Stimulated activated CD8-positive, alpha-beta memory T cell treated with anti-CD3 and anti-CD28 coated beads, Interleukin-2, amount 100 ng/mL, for 1 hour (primary cell): ENCODE measurements at places on chromosomes 7 and 10.

GRCh38 chr10:122657729-122658128 is 41.9 kb downstream of the C10orf120 start:
- DNase-seq: no peak

- no peak for DNase-seq
Measured at GRCh38 chr7:120869700-120870099, 11.8 kb upstream of the TSPAN12 start.

- DNase-seq: no peak
Measured at GRCh38 chr10:11449761-11450160, 161.7 kb downstream of the USP6NL start.

DNA sequence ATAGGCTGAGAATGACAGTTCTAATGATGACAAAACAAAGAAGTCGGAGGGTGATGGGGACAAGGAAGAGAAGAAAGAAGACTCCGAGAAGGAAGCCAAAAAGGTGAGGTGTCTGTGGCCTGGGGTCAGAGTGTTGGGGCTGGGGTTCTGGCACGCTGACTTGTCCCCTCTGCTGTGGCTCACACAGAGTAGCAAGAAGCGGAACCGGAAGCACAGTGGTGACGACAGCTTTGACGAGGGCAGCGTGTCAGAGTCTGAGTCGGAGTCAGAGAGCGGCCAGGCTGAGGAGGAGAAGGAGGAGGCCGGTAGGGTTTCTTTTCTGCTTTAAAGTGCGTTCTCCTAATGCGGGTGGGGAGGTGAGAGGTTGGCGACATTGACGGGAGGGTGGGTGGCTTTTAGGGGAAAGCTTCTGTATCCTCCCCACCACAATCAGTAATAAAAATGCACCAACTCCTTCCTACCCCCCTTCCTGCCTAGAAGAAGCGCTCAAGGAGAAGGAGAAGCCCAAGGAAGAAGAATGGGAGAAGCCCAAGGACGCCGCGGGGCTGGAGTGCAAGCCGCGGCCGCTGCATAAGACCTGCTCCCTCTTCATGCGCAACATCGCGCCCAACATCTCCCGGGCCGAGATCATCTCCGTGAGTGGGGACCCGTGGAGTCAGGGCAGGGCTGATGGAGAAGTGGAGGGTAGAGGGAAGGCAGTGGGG is 4.6 kb downstream of the UFSP1 start:
- DNase-seq: no peak

GRCh38 chr10:132666705-132667341 is 119.1 kb downstream of the NKX6-2 start:
- DNase-seq: no peak

DNA sequence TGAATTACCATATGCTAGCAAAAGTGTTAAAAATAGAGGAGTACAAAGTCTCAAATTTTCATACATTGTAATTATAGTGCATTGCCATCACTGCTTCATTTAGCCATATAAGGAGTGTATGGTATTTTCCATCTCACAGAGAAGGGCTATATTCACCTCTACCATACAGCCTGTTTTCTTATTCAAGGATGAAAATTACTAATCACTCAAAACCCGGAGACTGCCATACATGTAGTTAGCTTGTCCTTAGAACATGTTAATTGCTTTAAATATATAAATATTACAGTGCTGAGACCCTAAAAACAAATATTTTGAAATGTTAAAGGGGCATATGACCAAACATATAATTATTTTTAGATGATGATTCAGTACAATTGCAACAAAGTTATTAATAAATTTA is 49.4 kb downstream of the CPEB3 start:
- DNase-seq: no peak

DNA sequence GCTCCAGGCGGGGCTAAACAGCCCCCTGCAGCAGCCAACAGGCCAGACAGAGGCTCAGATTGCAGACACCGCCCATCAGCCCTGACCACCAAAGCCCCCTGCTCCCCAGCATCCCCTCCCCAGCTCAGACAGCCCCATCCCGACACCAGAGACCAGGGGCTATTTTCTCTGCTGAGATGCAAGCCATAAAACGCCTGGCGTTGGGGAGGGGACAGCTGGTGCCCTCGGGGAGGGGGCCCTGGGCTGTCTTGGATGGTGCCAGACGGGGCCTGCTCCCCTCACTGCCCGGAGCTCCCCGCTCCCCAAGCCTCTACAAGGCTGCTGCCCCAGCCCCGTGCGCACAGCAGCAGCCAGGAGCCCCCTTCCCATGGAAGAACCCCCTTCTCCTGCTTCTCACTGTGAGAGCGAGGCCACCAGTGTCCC is 31.8 kb downstream of the GET4 start:
- no peak for DNase-seq

GRCh38 chr7:5213286-5213645 is 23.2 kb downstream of the WIPI2 start:
- no peak for DNase-seq

- DNase-seq: no peak
Measured at GRCh38 chr10:73999703-74000102, 1.8 kb downstream of the VCL start.

GRCh38 chr7:158032561-158033115 is 555.0 kb downstream of the PTPRN2 start:
- no peak for DNase-seq

- DNase-seq: no peak
Measured at GRCh38 chr7:138049505-138050116, 26.6 kb upstream of the AKR1D1 start.

DNA sequence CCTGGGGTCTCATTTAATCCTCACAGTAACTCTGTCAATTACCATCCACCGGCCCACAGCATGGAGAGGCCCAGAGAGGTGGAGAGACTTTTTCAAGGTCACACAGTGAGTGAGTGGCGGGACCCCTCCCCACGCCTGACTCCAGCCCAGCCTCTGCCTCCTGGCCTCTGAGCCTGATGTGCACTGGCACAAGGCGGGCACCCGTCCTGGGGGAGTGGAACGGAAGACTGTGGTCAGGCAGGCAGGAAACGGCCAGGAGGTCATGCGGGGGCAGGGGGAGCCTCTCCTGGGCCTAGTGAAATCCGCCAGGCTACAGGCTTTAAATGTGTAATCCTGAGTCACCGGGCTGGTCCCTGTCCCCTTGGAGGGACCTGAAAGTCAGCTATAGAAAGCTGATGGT is 32.2 kb downstream of the ZCCHC24 start:
- no peak for DNase-seq

GRCh38 chr7:74143383-74143782 is 30.8 kb upstream of the EIF4H start:
- DNase-seq: no peak

DNA sequence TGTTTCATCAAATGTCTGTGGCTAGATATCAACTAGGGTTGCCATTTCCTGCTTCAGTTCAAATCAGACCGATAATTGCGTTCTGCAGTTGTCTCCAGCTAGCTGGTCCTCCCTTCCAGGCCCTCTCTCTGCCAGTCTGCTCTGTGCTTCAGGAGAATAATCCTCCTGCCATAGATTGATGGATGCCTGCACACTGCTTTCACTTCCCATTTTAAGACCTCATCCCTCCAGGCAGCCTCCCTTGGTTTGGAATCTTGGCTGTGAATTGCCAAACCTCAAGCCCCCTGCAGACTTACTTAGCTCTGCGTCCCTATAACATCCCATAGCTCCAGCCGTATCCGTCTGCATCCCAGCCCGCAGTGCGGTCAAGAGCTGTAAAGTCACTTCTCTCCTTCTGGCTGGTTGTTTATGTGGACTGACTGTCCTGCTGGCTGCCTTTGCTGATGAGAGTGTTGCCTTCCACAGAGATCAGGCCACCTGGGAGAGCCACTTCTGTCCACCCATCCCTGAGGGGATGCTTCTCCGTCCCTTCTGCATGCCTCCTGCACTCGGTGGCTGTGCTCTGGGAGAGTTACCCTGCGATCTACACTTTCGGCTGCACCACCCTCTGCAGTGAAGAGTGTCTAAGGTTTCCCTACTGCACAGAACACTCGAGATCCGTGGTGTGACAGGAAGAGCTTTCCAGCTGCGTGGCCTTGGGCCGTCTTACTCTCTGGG is 22.4 kb upstream of the KLF6 start:
- no peak for DNase-seq

DNA sequence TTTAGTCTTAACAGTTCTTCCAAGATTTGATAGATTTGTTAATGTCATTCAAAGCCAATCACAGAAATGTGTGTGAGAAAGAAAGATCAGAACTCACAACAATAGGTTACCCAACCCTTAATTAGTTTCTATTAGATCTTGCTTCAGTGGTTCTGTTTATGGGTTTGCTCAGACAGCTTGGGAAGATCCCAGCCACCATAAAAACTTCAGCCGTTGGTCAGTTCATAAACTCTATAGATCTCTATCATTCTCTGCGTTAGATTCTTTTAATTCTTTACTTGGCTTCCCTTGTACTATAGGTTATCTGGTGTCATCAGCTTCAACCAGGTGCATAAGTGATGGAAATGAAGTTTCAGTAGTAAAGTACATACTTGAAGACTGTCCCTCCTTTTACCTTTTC is 54.4 kb downstream of the ZNF277 start:
- DNase-seq: no peak

- DNase-seq: no peak
Measured at GRCh38 chr10:29621161-29621560, 13.6 kb downstream of the SVIL start.

DNA sequence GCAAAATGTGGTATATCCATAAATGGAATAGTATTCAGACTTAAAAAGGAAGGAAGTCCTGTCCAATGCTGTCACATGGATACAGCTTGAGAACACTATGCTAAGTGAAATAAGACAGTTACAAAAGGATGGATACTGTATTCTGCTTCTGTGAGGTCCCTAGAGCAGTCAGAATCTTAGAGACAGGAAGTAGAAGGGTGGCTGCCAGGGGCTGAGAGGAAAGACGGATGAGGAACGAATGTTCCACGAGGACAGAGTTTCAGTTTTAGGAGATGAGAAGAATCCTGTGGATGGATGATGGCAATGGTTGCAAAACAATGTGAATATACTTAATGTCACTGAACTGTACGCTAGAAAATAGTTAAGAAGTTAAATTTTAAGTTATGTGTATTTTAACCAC is 3.8 kb downstream of the PRKCQ start:
- DNase-seq: no peak
